A549 treated with CORT108297 at 1 μM for 4 hours (cell line): ENCODE measurements at places on chromosomes 5 and 9. TPM values are rescaled to one million over a fixed set of nuclear protein-coding genes. Genes with fewer than 3 reads are reported as not detected.

The MARCOL gene
- not detected in 5 replicates for total RNA-seq

The NOXA1 gene
- 0.78 to 2.3 TPM (median 2.0 TPM) in 5 replicates for total RNA-seq

The LRRC70 gene
- total RNA-seq: 0.20 to 0.27 TPM (median 0.23 TPM) in 5 replicates

The HIGD2A gene
- total RNA-seq: 249 to 273 TPM (median 257 TPM) in 5 replicates

The FBLL1 gene
- 0.07 to 0.25 TPM (median 0.08 TPM) in 3 of 5 replicates, not detected in the others for total RNA-seq

The MELK gene
- 62.8 to 88.5 TPM (median 71.3 TPM) in 5 replicates for total RNA-seq

The CDK7 gene
- 58.0 to 75.6 TPM (median 62.5 TPM) in 5 replicates for total RNA-seq

The BTNL8 gene
- not detected in 5 replicates for total RNA-seq
